NCI-H187 (cell line): ENCODE measurements at places on chromosomes 7 and 10.

- DNase-seq = no peak
These were observed 621 bp downstream of the P4HA1 start for GRCh38 chr10:73096041-73096448.

GRCh38 chr7:142800088-142800487 lies 29.3 kb downstream of the PRSS2 start:
- no peak for DNase-seq

GRCh38 chr10:24897326-24897926 lies 55.0 kb downstream of the PRTFDC1 start:
- DNase-seq = no peak

DNA sequence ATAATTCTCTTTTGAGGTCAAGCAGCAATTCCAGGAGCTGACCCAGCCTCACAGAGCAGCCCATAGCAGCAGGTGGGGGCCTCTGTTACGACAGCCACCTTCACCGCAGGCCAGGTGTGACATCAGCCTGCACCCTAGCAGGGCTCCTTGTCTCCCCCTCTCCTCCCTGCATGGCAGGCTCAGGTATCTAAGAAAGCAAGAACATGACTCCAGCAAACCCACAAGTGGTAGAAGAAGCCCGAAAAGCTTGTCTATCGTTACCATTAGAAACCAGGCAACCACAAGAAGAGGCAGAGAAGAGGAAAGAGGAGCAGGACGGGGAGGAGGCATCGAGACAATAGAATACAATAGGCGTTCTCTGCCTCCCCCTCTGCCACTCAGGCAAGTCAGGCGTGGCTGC lies 104.0 kb upstream of the PRR15 start:
- no peak for DNase-seq
